Stimulated activated CD4-positive, alpha-beta T cell treated with anti-CD3 and anti-CD28 coated beads, Interleukin-1b, Interleukin-23, amount 100 ng/mL, for 4 hours (primary cell): ENCODE measurements at places on chromosomes 3 and 15.

GRCh38 chr15:90184786-90185704 lies 16.1 kb upstream of the SEMA4B start:
- no peak for DNase-seq

GRCh38 chr3:5002174-5002870 lies 23.1 kb downstream of the BHLHE40 start:
- DNase-seq = no peak

DNA sequence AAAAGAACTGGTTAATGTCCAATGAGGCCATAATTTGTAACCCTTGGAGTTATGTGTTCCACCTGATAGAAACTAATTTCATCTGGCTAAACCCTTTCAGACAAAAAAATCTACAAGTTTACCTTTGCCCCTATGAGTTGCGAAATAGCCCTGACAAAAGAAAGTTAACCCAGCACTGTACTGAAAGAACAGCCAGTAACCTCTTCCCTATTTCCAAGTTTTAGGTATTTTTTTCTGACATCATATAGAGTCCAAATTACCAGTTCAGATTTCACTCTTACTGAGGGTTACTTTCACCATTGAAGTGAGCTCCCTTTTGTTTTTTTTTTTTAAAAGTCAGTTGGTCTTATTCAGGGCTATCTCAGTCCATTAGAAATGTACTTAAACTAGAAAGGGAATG lies 42.8 kb upstream of the PTPRG start:
- no peak for DNase-seq

DNA sequence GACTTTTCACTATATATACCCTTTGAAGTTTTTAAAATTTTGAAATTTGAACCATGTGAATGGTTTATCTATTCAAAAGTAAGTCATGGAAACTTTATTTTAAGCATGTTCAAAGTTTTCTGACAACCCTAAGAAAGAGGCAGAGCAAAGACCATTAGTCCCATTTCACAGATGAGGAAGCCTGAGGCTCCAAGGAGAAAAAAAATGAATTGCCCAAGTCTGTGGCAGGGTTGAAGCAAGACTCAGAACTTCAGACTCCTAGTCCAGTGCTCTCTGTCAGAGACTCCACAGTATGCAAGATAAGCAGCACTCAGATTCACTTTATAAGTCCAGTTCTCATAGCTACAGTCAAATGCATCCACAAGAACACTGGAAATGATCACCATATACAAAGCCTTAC lies 4.5 kb downstream of the RAB43 start:
- no peak for DNase-seq

- DNase-seq = no peak
Measured at GRCh38 chr15:44468709-44469385, 41.4 kb downstream of the CTDSPL2 start.

- no peak for DNase-seq
Measured at GRCh38 chr15:94526071-94526689, 294.8 kb downstream of the MCTP2 start.

- DNase-seq = no peak
Measured at GRCh38 chr3:155431856-155432570, 138.5 kb upstream of the STRIT1 start.

DNA sequence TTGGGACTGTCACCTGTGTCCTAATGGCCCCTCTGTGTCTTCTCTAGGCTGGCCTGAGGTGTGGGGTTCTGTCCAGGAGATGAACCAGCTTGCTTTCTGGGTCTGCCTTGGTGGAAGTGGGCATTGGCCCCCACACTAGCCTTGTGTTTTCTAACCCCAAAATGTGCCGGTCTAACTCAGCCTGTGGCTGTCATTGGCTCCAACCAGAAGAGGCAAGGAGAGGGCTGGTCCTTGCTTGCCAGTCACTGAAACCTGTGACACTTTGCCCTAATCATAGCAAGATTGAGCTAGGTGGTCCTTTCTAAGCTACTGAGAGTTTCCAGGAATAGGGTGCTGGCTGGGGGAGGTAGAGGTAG lies 2.2 kb downstream of the C15orf39 start:
- DNase-seq = no peak

- no peak for DNase-seq
Measured at GRCh38 chr15:80547264-80547663, 143.1 kb downstream of the ARNT2 start.

DNA sequence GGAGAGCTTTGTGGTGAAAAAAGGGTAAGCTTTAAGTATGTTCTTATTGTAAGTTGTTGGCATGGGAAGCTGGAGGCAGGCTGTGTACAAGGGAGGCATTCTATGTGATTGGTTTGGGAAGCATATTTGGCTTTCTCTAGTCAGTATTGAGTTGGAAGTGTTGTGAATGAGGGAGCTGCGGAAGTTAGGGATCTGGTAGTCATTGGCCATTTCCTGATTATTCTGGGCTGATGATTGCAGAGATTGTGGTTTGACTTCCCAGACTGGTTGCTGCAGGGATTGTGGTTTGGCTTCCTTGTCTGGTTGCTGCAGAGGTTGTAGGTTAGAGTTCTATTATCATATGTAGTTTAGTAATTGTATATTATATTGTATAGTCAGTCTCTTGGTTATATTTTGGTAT lies 21.0 kb downstream of the STXBP5L start:
- no peak for DNase-seq

GRCh38 chr15:39595338-39596221 lies 14.7 kb downstream of the THBS1 start:
- no peak for DNase-seq

GRCh38 chr15:70379938-70380883 lies 282.5 kb upstream of the TLE3 start:
- DNase-seq = no peak

DNA sequence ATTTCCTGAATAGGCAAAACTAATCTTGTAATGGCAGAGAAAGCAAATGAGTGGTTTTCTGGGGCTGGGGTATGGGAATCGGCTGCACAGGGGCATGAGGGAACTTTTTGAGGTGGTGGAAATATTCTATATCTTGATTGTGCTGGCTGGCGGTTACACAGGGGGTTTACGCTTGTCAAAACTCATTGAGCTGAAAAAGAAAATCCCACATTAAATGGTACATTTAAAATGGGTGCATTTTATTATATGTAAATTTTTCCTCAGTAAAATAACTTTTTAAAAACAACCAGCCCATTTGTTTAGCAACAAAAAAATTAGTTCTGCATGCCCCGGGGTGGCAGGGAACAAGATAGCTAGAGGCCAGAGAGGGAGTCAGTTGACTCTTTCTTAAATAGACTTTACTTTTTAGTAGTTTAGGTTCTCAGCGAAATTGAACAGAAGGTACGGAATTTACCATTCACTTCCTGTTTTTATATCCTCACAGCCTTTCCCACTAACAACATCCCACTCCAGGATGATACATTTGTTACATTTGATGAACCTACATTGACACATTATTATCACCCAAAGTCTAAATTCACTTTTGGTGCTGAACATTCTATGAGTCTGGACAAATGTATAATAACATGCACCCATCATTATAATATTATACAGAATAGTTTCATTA lies 41.2 kb upstream of the BCL2A1 start:
- no peak for DNase-seq

DNA sequence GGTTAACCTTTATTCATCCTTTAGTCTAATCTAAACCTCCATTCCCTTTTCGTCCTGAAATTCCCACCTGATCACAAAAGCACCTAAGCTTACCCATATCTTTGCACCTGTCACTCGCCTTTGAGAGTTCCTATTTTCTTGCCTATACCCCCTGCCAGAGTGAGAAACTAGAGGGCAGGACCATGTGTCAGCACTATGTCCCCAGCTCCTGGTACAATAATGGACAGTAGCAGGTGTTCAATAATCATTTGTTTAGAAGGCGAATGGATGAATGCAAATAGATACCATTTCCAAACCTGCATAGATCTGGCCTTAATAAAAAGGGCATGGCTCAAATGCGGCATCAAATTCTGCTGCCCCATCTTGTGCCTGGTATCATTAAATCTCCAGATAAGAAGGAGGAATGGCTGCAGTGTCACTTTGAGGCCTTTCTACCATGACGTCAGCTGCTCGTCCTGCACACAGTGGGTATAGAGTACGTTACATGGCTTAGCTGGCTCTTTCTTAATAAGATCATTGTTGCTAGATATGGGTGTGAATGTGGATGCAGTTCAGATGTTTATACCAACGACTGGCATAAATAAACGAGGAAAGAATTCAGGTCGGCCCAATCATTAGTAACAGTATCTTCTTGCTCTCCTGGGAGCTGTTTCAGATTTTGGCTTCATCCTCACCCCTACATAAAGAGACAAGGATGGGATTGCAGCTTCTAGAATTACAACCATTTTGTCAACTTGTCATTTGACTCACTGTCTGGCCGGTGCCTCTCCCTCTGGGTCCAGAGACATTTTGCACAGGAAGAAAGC lies 148.7 kb downstream of the RORA start:
- no peak for DNase-seq

DNA sequence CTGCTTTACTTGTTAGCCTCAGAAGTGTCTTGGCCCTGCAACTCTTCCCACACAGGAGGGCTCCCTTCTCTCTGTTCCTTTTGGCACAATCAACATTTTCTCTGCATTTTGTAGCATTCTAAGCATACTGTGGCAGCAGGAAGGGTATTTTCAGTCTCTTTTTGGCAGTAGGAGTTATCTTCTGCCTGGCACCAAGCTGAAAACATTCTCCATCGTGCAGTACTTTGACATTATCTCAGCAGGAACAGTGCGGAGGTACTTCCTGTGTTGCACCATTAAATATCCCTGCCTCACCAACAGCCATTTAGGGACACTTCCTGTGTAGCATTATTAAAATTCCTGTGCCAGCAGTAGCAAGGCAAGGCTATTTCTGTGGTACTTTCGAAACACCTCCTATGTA lies 233.2 kb upstream of the SEMA6D start:
- DNase-seq = no peak

DNA sequence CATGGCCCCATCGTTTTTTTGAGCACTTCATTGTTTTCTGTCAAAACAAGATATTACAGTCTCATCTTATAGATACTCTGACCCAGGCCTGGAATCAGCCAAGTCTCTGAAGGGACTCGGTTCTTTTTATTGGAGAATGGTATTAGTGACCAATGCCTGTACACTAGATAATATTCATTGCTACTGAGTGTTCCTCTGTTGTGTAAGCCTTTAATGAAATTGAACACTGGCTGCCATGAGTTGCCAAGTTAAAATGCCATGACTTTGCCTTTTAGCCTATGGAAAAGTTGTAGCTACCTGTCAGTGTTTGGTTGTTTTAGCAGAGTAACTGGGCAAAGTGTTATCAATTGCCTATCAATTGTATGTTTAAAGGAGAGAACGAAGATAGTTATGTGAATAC lies 134.0 kb downstream of the AKAP13 start:
- DNase-seq = no peak

DNA sequence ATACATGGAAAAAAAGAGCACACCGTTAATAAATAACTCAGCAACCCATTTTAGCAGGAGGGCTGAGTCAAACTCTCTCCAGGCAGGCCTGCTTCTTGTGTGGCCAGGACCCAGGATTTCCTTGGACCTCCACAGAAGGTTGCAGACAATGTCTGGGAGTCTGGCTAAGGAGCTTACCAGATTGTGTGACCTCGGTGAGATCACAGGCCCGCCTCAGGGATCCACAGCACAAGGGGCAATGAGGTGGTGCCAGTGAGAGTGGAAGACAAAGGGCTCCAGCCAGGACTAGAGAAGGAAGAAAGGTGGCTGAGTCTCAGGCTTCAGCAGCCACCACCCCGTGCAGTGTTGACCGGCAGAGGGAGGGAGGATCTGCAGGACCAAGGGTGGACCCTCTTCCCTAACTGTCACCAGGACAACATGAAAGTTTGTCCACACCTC lies 32.2 kb upstream of the SEC22A start:
- no peak for DNase-seq

GRCh38 chr3:50165910-50166538 lies 10.9 kb downstream of the SEMA3F start:
- DNase-seq = no peak

DNA sequence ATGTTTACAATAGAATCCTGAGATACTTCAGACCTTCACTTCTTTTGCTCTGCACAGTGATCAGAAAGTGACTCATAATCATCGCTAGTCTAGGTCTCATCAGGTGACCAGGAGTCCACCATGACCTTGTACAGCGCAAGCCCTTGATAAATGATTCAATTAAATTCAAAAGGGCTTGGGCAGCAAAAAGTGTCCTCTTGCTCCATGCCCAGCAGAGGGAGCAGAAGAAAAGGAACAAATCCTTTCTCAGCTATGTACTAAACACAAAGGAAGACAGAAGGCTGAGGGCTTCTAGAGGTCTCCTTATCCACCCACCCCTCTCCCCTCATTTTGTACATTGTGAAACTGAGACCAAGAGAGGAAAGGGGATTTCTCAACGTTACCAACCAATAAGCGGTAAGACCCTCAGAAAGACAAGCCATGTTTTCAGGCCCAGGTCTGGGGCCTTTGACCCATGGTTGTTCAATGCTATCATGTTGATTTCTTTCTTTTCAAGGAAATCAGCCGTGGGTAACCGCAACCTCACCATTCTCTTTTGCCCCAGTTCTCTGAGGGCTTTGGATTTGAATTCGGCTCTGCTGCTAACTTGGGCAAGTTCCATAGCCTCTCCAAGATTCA lies 74.8 kb downstream of the AQP9 start:
- DNase-seq = no peak

GRCh38 chr3:155334914-155335723 lies 41.6 kb upstream of the STRIT1 start:
- no peak for DNase-seq

DNA sequence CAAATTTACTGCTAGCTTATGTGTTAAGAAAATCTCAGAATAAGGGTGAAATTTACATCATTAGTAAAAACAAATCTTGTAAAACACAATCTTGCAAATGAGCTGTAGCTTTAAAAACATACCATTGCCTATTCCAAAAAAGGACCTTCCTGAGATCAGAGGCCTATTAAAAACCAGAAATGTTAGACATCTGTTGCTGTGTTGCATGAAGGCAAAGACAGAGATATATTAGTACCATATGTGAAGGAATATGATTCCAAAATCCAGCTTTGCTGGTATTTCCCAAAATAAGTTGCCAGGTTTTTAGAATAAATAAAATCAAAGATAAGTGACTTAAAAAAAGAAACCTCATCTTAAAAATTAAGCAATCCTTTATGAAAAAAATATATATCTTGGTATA lies 504.1 kb upstream of the CDIN1 start:
- DNase-seq = no peak

DNA sequence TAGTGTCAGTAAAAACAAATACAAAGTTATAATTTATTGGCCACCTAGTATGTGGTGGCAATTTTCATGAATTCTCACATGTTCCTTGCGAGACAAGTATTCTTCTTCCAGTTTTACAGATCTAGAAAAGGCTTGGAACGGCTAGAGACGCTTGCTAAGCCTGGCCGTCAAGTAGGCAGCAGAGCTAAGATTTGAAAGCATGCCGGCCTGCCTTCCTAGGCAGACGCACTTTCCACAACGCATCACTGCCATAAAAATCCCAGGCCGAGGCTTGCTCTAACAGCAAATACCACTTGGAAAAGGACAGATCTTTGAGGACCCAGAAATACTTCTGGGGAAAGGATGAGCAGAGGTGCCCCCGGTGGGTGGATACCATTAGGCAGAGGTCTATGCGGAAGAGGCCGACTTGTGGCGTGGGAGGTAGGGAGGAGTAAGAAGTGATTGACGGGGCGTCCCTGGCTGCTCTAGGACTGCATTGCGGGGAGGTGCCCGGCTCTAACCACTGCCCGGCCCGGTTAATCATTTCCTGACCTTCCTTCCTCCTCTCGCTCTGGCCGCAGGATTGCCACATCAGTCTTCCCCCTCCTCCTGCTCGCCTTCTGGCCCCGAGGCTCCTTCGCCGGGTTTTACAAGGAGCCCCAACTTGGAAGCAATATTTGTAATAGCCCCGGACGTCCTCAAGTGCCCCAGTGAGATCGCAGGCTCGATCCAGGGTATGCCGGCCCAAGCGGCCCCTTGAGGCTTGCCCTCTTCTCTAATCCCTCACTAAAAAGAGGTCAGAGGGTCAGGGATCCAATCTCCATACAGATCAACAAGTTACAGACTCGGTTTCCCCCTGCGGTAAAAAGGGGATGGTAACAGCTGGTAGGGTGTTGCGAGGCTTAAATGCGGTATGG lies 1.3 kb upstream of the USP3 start:
- DNase-seq = peak; percentile 37
